Activated CD8-positive, alpha-beta T cell treated with anti-CD3 and anti-CD28 coated beads for 36 hours (primary cell): ENCODE measurements at places on chromosomes 6 and 20. TPM values are rescaled to one million over a fixed set of nuclear protein-coding genes. Genes with fewer than 3 reads are reported as not detected.

The NUP153 gene
- 78.2 TPM for total RNA-seq

The ADGRB3 gene
- not detected for total RNA-seq

The PNPLA1 gene
- not detected for total RNA-seq

DNA sequence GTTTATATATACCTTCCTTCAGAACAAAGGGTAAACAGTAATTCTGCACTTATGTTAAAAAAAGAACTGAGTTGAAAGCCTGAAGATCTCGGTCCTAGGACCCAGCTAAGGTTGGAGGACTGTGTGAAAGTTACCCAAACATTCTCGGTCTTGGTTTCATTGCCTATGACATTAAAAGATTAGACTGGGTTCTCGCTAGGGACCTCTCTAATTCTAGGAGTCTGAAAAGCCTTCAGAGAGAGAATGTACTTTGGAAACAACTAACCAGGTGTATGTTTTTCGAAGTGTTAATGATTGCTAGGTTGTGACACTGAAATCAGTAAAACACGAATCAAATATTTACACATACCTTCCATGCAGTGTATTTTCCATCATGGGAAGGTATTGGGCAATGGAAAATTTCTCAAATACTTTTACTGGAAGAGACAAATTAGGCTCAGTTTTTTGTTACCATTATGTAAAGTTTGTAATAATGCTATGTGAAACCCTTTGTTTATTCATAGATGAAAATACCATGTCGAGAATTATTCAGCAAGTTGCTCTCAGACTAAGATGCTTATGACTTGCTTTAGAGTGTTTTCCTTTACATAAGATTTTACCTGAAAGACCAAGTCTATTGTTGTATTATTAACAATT, 113.7 kb upstream of the LOC128125822 start:
- no peak for DNase-seq

GRCh38 chr6:141110481-141110880, 1022.2 kb upstream of the GJE1 start:
- DNase-seq, result no peak

GRCh38 chr6:40138273-40138720, 204.0 kb upstream of the MOCS1 start:
- DNase-seq, result no peak
